H9 (cell line): ENCODE measurements at places on chromosomes 3 and 15.

GRCh38 chr3:182621435-182622240 is 171.7 kb upstream of the ATP11B start:
- DNase-seq: no peak

- no peak for DNase-seq
Measured at GRCh38 chr3:44914936-44915335, 40.5 kb downstream of the TGM4 start.

DNA sequence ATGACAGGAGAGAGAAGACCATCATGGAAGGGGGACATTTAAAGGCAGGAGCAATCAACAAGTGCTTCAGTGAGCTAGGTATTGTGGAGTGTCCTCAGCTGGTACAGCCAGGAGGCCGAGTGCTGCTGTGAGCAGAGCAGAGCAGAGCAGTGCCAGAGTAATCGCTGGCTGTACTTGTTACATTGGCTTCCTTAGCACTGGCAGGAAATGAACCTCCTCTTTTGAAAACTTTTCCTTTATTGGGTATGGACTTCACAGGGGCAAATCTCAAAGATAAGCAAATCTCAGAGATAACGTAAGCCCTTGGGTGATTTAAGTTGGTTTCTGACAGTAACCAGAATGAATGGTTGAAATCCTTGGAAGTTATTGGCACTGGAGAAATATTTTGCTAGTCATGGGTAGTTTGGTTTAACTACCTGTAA is 2.1 kb downstream of the SH3GL3 start:
- no peak for DNase-seq

DNA sequence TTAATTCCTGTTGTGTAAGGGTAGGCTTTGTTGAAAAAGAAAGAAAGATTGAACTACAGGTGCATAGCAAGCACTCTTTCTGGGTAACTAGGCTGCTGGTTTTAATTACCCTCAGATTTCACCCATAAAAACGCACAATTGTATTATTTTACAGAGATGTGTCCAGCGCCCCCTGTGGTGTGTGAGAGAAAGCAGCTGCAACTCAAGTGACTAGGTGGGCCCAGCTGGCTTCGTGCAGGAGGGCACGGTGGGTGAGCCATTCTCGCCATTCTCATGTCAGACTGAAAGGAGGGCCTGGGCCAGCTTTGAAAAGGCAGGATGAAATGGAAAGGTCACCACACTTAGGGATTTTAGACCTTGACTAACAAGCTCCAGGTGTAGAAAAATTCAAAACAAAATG is 122.6 kb downstream of the LRIG1 start:
- peak; percentile 66 for DNase-seq

GRCh38 chr15:44066211-44066827 is 128.8 kb downstream of the FRMD5 start:
- peak; percentile 66 for DNase-seq

- no peak for DNase-seq
Measured at GRCh38 chr3:69409011-69409410, 23.1 kb upstream of the FRMD4B start.

DNA sequence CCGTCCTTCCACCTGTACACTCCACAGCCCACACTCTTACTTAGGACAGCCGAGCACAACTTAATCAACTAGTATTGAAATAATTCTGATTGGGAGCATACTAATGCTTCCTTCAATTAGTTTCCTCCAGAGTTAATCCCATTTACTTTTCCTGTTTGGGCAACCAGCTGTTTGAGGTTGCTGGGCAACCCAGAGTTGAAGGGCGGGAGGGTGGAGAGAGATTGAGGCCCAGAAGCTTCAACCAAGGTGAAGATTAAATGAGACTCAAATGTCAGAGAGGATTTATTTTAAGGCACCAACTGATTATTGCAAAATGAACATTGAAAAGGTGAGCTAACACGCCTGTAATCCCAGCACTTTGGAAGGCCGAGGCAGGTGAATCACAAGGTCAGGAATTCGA is 428.5 kb upstream of the SEMA6D start:
- DNase-seq: no peak

DNA sequence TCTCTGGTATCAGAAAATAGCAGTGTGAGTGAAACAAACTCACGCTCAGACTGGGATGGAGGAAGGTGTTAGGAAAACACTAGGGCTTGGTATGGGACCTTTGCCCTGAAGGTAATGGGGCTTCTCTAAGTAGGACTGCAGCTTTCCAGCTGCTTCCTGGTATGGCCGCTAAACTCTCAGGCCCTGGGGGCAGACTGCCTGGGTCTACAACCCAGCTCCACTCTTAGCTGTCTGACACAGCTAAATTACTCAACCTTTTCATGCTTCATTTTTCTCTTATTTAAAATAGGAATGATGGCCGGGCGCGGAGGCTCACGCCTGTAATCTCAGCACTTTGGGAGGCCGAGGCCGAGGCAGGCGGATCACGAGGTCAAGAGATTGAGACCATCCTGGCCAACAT is 5.2 kb upstream of the YEATS2 start:
- DNase-seq: no peak

GRCh38 chr3:36166477-36166876 is 213.8 kb upstream of the STAC start:
- DNase-seq: no peak

DNA sequence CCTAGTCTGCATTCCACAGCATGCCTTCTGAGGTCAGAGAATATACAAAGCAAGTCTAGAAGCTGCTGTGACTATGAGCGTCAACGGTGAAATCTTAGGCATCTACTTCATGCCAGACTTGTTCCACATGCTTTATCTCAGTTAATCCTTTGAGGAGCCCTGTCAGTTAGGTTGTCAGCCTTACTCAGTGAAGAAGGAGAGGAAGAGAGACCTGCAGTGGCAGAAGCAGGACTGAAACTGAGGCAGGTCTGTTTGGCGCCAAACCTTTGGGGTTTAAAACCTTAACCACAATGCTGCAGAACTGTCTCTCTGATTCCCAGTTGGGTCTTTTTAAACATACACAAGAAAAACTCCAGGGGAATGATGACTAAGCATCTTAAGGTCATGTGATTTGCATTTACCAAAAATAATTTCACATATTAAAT is 139.0 kb upstream of the LIPC start:
- DNase-seq: no peak

GRCh38 chr3:140733623-140734022 is 55.8 kb downstream of the TRIM42 start:
- DNase-seq: no peak

DNA sequence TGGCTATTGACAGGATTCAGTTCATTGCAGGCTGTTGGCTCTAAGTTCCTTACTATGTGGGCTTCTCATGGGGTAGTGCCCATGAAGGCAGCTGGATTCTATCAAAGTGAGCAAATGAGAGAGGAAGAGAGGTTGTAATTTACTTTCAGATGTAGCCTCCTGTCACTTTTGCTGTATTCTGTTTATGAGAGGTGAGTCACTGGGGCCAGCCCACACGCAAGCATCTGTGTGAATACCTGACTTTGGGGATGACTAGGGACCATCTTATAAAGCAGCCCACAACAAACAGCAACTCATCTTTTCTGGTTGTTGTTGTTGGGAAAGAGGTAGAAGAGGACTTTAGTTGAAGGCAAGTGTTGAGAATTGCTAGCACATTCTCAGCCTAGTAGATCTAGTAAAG is 506.3 kb upstream of the GRM7 start:
- no peak for DNase-seq

- DNase-seq: no peak
Measured at GRCh38 chr15:89398896-89399237, 64.2 kb upstream of the POLG start.

DNA sequence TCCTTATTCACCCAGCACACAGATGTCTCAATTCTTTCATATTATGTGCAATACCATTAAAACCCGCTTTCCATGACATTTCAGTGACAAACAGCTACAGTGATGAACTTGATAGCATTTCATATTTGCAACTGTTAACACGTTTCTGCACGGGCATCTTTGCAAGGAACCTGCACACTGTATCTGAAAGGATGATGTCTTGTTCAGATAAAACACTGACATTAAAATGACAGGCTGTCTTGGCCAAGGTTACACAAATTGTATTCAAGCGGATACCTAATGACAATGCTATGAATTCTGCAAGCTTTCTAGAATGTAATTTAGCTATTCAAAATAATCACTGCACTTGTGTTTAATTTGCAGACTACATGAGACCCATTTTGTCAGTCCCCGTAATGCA is 529.2 kb downstream of the FOXP1 start:
- DNase-seq: no peak

DNA sequence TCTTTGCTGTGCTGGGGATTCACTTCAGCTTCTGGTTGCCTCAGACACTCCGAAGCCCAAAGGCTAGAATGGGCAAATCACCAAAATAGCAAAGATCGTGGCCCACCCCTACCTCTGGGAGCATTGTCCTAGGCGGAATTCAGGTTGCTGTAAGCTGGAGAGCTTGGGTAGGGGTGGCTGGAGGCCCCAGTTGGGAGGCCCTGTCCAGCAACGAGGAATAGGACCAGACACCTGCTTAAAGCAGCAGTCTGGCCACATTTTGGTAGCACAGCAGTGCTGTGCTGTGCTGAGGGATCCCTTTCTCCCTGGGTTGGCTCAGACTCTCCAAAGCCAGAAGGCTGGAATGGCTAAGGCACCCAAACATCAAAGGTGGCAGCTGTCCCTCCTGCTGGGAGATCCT is 99.3 kb downstream of the CLDN1 start:
- DNase-seq: no peak

DNA sequence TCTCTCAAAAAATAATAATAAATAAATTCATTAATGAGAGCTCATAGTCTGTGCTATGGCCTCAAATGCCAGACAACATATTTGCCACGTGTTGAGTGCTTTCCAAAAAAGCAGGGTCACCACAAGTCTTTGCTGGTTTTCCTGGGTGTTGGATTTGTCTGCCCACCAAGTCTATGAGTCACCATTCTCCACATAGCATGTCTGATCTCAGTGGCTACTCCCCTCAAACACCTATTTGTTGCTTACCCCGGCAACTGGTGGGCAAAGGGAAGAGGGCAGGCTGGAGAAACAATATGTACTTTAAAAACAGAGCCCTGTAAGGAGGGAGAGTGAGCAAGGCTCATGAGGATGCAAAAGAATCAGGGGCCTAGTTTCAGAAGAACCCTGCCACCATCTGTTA is 120.0 kb upstream of the ARRDC4 start:
- DNase-seq: no peak

- DNase-seq: no peak
Measured at GRCh38 chr3:30628205-30628900, 22.0 kb downstream of the TGFBR2 start.

DNA sequence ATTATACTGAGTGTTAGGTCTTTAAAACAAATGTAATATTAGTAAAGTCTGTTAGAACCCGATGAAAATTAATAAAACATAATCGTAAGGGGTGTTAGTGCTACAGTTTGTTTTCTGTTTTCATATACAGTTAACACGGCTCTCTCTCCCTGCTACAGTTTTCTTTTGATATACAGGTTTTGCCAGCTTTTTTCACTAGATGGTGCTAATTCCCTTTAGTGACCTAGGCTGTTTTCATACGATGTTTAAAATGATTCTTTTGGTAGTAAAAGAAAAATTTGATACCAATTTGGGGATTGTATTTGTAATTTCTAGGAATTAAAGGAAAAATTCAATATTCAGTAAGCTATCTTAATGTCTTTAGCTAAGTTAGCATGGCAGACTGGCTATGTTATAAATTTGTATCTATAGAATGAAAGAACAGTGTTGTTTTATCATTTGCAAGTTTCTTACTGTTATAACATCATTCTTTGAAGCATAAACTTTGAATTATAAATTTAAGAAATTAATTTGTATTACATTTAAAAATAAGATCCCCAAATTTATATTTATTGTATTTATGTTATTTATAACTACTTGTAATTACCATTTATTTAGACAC is 11.5 kb downstream of the APH1B start:
- no peak for DNase-seq

- DNase-seq: no peak
Measured at GRCh38 chr3:108051005-108051404, 39.8 kb downstream of the CD47 start.

DNA sequence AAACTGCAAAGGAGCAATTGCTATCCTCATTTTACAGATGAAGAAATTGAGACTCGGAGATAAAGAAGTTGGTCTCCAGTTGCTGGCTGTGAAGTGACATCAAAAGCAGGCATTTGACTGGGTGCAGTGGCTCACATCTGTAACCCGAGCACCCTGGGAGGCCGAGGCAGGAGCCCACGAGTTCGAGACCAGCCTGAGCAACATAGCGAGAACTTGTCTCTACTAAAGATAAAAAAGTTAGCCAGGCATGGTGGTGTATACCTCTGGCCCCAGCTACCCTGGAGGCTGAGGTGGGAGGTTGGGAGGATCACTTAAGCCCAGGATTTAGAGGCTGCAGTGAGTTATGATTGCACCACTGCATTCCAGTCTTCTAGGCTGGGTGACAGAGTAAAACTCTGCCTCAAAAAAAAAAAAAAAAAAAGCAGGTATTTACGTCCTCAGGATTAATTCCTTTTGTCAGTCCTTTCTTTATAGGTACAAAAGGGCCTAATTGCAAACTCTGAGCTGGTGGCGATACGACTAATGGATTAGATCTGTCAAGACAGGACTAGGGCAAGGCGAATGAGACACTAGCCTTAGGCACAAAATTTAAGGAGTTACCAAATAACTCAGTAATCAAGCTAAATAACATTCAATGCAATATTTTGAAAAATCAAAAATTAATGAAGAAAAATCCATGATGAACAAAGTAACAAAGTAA is 5.9 kb upstream of the DNASE1L3 start:
- DNase-seq: no peak

- DNase-seq: no peak
Measured at GRCh38 chr3:183148056-183148455, 14.5 kb downstream of the LAMP3 start.

DNA sequence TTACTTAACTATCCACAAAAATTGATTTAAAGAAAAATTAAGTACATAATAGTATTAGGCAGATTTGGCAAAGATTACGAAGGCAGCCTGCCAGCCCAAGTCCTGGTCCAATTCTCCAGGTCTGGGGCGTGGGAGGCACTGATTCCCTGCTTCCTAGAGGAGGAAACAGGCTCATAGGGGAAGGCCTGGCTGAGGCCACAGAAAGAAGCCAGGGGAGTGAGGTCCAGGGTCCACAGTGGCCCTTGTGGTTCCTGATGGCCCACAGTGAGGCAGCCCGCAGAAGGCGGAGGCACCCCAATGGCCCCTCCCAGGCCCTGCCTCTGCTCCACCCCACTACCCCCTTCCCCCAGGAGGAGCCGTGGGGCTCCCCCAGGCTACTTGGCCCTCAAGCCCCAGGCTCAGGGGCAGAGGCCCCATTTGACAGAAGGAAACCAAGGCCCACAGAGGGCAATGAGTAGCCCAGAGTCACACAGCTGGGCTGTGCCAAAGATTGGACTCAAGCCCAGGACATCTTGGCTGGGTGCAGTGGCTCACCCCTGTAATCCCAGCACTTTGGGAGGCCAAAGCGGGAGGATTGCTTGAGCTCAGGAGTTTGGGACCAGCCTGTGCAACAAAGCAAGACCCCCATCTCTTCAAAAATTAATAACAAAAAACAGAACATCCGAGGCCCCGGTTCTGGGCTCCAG is 21.0 kb downstream of the H1-8 start:
- DNase-seq: no peak

DNA sequence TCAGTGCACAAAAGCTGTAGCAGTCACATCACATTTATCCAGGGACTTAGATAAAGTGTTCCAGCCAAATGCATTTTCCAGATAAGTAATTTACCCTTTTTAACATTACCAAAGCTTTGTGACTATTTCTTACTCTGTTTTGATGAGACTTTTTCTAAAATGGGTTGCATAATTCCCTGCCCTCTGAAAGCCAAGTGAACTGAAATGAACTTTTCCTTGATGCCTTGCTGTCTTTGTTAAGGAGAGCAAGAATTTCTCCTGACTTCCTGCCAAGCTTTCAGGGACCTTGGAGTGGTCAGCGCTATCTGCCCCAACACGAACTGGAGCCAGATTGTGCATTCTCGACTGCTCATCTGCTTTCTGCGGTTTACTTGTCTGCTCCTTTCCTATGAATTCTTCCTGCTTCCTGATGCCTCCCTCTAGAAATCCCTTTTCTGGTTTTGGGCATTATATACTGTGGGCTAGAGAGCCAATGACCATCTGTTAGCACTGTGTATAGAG is 34.8 kb downstream of the EIF4E3 start:
- no peak for DNase-seq
